NCI-H1092 (cell line): ENCODE measurements at places on chromosomes 3 and 15.
A peak's percentile ranks its signal among the peaks of the same experiment; 100 is the strongest.

GRCh38 chr15:93231261-93231925, 142.4 kb upstream of the RGMA start:
- no peak for DNase-seq

- no peak for DNase-seq
These were observed 8.7 kb downstream of the HYPK start for GRCh38 chr15:43808960-43809678.

DNA sequence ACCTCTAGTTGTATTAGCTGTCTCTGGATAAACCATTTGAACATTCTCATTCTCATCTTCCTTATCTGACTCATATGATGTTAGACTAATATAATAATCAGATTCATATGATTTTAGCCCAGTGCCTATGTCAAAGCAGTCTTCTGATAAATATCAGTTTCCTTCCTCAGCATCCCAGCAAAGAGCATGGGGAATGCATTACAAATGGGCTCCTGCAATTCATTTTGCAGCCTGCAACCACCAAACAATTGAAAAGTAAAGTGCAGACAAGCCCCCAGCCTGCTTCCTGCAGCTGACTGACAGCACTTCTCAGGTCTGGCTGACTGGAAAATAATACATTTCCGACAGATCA, 78.2 kb upstream of the STAC start:
- DNase-seq: no peak

- DNase-seq: no peak
These were observed 779.9 kb downstream of the GRM7 start for GRCh38 chr3:7640787-7641186.

GRCh38 chr3:10945683-10946287, 46.8 kb upstream of the SLC6A1 start:
- peak; percentile 12 for DNase-seq

DNA sequence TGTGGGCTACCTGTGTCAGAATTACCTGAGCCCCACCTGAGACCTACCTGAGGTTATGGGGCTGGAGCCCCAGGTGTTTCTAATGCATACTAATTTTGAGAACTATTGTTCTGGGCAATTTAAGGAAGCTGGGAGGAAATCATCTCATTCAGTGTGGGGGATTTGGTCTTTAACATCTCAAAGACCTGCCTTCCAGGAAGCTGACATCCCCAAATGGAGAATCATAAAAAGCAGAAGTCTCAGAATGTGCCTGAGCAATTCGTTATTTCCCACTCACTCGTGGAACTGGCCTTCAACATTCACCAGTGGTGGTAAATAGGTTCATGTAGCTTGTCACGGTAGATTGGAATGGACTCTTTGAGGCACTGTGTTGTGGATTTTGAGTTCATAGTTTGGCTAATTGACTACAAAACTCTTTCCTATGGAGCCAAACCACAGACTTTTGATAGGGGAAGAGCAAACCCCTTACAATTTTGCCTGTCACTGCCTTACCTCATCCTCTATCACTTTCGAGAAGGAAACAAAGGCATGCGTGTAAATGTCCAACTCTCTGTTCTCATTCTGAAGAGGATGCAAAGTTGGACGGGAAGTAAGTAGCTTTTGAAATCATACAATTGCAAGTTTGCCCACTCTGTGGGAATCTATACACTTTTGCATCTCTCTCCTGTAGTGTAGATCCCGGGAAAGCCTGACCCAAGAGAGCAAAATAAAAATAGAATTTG, 521.0 kb upstream of the MDFIC2 start:
- DNase-seq: no peak

DNA sequence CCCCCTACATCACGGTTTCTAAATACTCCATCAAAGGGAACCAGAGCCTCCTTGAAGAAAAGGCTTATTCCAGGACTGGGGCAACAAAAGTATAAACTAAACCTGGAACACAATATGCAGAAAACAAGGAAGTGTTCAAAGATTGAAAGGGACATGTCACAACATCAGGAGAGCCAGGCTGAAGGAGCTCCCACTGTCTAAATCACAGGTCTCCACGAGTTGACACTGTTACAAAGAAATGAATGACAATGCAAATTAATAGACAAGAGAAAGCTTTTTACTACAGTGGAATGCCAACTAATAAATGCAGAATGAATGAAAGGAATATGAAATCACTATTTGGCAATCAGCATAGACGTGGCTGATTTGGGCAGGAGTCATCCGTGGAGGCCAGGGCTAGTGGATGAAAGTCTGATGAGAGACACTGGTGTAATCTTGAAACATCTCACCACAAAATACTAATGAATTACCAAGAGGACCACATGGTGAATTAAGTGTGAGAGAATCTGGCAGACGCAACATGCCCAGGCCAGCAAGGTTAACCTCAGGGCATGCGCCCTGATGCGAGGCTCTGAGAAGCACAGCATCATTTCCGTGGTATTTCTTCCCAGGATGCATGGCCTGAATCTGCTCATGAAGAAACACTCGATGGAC, 123.8 kb upstream of the TJP1 start:
- no peak for DNase-seq

GRCh38 chr15:95324656-95325055, 1005.8 kb upstream of the NR2F2 start:
- DNase-seq: no peak

DNA sequence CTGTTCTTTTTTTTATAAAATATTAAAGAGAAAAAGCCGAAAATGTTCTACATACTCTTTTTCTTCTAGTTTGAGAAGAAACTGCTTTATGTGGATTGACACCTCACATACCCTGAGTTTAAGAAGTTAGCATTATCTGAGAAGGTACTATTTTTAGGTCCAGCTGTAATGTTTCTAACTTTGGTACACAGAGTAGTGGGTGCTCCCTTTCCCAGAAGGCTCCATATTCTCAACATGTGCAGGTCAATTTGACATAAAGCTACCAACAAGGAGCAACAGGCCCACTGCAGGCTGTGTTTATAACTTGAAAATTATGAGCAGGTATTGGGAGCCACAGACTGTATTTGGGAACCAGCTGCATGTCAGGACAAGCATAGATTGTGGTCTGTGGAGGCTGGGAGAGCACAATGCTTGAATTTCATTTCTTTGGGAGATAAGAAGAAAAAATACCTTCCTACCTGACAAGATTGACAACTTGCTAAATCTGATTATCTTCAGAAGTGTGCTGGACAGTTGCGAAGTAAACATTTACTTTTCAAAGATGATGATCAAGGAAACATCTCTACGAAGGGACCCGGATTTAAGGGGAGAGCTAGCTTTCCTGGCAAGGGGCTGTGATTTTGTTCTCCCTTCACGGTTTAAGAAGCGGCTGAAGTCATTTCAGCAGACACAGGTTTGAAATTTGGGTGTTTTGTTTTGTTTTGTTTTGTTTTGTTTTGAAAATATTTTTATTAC, 57.2 kb downstream of the PPP2R3A start:
- DNase-seq: no peak

DNA sequence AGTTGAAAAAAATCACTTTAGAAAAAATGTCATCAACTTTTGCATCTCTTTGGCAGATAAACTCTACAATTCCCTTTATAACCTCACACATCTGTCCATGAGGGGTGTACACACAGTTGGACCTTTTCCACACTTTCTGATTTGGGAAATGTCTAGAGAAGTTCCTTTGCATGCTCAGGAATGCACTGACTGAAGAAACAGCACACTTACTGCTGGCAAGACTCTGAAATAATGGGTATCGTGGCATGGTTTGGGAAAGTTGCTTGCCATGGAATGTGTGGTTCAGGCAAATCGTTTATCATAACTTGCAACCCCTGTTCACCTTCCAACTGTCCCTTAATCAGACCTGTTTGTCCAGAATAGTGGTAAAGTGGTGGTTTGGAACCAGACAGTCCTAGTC, 135.3 kb upstream of the TGFBR2 start:
- DNase-seq: no peak

GRCh38 chr3:159902546-159903314, 85.9 kb upstream of the IL12A start:
- no peak for DNase-seq
